Body of pancreas (tissue), 4 donors: ENCODE measurements at places on chromosomes 11 and 22.
A peak's percentile ranks its signal among the peaks of the same experiment; 100 is the strongest.

GRCh38 chr22:31615491-31615860 lies 46.5 kb downstream of the PISD start:
- DNase-seq = no peak

DNA sequence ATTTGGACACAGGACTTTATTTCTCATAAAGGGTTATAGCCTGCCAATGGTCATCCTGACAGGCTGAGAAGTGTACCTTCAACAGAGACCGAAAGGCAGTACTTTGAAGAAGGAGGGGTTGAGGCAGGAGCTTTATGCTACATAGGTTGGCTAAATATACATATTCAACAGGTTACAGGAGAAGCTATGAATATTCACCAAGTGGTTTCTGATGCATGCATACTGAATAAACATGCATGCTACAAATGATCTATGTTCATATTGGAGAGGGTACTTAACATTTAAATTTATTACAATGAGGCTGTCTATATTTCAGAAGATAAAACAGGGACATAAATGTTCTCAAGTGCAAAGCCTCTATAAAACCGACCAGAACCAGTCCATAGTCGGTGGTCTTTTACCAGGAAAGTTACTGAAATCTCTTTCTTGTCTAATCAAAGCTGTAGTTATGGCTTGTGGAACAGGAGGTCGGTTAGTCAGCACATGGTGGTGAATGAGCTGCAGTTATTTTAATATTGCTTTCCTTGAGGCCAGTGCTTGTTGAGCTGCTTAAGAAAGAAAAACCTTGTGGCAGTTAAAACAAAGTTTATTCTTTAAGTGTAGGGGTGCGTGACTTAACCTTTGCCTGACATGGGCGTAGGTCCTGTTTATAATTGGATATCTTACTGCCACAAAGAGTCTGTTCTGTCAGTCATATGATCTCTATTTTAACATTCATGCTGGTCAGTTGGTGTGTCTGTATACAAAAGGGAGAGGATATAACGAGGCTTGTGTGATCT lies 19.5 kb downstream of the CNTF start:
- no peak for DNase-seq

- DNase-seq = no peak
Measured at GRCh38 chr22:32737811-32738497, 63.6 kb upstream of the TIMP3 start.

GRCh38 chr22:17950651-17951214 lies 73.6 kb downstream of the MICAL3 start:
- DNase-seq = no peak

GRCh38 chr11:35057926-35058668 lies 80.9 kb upstream of the CD44 start:
- DNase-seq = no peak

GRCh38 chr11:113240790-113241635 lies 73.4 kb upstream of the TTC12 start:
- no peak for DNase-seq

DNA sequence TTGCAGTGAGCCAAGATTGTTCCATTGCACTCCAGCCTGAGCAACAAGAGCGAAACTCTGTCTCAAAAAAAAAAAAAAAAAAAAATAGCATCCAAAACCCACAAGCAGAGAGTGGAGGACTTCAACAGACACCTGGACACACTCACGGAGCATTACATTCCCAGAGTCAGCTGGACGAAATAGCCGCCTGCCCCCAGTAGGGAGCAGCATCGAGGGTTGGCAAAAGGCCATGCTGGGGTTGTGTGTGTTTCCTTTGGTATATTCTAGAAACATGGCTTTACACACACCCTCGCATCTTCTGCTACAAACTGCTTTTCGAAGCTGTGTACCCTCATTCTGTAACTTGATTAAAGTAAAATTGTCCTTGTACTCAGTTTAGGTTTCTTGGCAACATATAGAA lies 5.3 kb downstream of the ADA2 start:
- DNase-seq = peak; percentile 69

DNA sequence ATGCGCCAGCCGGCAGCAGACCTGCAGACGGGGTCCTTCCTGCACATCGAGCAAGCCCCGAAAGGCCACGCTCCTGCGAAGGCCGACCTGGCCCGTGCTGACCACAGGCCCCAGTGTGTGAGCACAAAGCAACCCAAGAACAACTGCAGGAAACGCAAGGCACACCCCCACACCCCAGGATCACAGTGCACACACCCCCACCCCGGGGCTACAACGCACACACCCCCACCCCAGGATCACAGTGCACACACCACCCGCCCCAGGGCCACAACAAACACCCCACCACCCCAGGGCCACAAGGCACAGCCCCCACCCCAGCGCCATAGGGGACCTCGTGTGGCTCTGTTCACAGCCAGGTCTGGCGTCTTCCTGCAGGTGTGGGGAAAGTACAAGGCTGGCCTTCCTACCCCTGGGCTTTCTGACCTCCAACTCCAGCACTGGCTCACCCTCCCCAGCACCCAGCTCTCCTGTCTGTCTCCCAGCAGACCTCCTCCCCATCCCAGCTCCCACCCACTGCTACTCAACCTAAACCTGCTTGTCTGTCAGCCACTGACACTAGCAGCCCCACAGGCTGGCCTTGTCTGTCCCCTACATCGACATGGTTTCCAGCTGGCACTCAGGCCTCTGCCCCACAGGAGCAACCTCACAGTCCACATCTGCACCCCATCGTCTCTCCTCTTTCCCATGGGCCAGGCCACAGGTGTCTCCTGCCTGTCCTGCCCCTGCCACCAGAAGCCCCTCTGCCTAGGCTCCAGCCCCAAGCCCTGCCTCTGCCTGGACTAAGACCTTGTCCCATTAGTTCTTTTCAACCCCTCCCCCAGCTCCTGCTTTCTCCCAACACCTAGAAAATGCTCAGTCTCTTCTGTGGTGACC lies 20.5 kb upstream of the EFCAB6 start:
- no peak for DNase-seq

- no peak for DNase-seq
Measured at GRCh38 chr11:121385688-121386087, 66.4 kb upstream of the SORL1 start.

- DNase-seq = no peak
Measured at GRCh38 chr22:28013611-28014010, 94.6 kb upstream of the PITPNB start.

DNA sequence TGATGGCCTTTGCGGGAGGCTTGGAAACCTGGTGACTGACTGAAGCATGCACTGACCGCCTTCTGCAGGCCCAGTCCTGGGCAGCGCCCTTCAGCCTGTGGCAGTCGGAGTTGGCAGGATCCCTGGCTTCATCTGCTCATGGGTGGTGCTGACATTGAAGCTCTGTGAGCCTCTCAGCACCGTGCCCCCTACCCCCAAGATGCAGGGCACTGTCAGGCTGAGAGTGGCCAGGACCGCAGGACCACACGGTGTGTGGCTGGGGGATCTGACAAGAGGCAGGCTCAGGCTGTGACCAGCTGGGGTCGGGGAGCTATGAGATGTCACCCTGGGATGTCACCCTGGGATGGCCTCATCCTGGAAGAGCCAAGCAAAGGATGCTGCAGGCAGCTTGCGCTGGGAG lies 32.7 kb downstream of the TBC1D22A start:
- DNase-seq = no peak

- DNase-seq = no peak
Measured at GRCh38 chr11:80900265-80900664, 1459.4 kb upstream of the TENM4 start.

GRCh38 chr11:75925785-75926164 lies 110.8 kb downstream of the UVRAG start:
- DNase-seq = no peak

GRCh38 chr11:97739932-97740800 lies 1280.6 kb upstream of the CNTN5 start:
- DNase-seq = no peak

GRCh38 chr11:47595029-47595428 lies 818 bp upstream of the C1QTNF4 start:
- no peak for DNase-seq

GRCh38 chr11:64745521-64746328 lies 1.8 kb upstream of the RASGRP2 start:
- DNase-seq = peak; percentile 71

GRCh38 chr22:43331698-43332097 lies 11.5 kb downstream of the SCUBE1 start:
- DNase-seq = no peak

DNA sequence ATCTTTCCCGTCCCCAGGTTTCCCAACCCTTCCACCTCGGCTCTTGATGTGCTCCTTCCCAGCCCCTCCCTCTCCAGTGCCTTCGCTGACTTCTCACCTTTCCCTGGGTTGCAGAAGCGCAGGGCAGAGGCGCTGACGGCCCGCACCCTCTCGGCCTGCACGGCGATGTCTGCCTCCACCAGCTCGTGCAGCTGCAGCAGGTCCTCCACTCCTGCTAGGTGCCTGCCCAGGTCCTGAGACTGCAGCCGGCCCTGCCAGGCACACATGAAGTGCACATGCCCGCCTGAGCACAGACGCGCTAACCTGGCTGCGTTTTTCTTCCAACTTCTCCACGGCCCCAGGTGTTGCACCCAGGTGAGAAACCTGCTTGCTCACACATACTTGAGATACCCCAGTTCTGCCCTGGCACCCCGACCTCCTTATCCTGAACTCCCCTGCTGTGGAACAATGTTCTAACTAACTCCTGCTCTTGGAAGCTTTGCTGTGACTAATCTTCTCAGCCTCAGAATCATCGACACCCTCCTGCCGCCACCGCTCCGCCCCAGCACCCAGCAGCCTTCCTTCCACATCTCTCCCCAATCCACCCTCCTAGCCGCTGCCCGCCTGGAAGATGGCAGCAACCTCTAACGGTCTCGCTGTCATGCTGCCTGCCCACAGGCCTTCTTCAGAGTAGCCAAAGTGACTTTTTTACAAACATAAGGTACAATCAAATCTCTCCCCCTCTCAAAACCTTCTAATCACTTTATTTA lies 23.3 kb downstream of the SPTBN2 start:
- no peak for DNase-seq

DNA sequence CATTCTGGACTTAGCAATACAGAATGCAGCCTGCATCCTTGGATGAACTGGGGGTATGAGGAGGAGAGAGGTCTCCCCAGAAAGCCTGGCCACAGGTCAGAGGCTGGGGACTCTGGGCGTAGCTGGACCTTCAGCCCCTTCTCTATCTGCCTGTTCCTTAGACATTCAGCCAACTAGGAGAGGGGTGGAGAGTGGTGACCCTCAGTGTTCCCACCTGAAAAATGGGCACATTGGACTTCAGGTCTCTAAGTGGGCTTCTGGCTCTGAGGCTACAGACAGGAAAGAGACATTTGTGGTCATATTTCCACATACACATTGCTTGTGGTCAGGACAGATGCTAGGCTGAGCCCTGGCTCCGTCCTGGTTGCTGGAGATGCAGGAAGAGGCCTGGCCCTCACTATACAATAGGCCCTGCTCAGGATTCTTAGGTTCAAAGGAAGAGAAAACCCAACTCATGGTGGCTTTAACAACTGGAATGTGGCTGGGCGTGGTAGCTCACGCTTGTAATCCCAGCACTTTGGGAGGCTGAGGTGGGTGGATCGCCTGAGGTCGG lies 30.1 kb upstream of the CBX7 start:
- DNase-seq = no peak

- peak; percentile 86 for DNase-seq
Measured at GRCh38 chr11:6468712-6469495, 4.8 kb downstream of the TRIM3 start.

- DNase-seq = no peak
Measured at GRCh38 chr11:11963842-11964773, 44.3 kb downstream of the DKK3 start.

GRCh38 chr11:1810761-1811160 lies 24.0 kb upstream of the SYT8 start:
- DNase-seq = no peak

DNA sequence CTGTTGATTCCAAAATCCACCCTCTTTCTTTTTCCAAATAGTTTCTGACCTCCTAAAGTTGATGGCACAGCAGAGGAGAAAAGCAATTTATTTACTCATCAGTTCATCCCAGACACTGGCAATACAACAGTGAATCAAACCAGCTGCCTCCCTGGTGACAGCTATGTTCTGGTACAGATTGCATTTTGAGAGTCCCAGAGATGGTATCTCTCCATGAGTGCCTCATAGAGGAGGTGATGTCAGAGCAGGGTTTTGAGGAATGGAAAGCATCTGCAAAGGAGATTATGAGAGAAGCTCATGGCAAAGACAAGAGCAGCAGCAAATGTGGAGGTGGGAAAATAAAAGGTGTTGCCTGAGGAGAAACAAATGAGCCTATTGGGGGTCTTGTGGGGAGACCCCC lies 377.2 kb downstream of the MN1 start:
- no peak for DNase-seq
